Activated T-cell treated with anti-CD3 and anti-CD28 coated beads for 1 hour (primary cell): ENCODE measurements at places on chromosomes 7 and 10.

- no peak for DNase-seq
Observed at GRCh38 chr10:34728361-34728760, 86.7 kb downstream of the PARD3 start.

GRCh38 chr7:39621784-39622411 is 1.5 kb upstream of the RALA start:
- DNase-seq: no peak

GRCh38 chr10:27696466-27696865 is 49.2 kb downstream of the MKX start:
- no peak for DNase-seq

DNA sequence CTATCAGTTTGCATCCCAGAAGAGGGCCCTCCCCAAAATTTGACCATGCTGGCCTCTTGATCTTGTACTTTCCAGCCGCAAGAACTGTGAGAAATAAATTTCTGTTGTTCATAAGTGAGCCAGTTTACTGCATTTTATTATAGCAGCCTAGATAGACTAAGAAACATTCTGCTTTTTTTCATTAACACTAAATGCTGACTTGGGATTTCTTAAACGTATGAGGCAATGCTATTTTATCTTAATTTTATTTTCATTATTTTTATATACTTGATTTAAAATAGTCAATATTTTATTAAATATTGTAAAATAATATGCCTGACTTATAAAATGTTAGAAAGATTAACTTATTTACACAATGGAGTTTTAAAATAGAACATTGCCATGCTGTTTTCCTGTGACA is 341.8 kb upstream of the CNTNAP2 start:
- DNase-seq: no peak
